ENCODE measurements at places on chromosomes 12 and 14.

- DNase-seq = no peak
Observed at GRCh38 chr14:71776471-71777360, 155.5 kb upstream of the RGS6 start.

- DNase-seq = no peak
Observed at GRCh38 chr14:33809396-33809981, 141.4 kb downstream of the EGLN3 start.

- no peak for DNase-seq
Observed at GRCh38 chr12:15962760-15963159, 51.6 kb downstream of the DERA start.

DNA sequence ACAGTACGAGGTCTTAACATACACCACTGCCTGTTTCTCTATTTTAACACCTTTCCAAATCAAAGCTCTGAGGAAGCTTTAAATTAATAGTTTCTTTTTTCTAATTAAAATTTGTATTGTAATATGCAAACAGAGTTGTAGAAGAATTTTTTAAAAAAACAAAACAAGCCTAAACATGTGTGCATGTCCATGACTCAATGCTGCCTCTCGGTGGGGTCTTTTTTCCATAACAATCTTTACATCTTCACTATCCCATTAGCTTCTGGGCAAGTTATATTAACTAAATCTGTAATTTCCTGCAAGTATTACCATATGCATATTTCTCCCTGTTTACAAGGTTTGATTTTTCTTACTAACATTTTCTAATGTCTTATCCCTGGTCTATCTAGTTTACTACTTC lies 143.9 kb upstream of the NAV3 start:
- no peak for DNase-seq

- no peak for DNase-seq
Observed at GRCh38 chr12:117091758-117092510, 7.3 kb downstream of the TESC start.

DNA sequence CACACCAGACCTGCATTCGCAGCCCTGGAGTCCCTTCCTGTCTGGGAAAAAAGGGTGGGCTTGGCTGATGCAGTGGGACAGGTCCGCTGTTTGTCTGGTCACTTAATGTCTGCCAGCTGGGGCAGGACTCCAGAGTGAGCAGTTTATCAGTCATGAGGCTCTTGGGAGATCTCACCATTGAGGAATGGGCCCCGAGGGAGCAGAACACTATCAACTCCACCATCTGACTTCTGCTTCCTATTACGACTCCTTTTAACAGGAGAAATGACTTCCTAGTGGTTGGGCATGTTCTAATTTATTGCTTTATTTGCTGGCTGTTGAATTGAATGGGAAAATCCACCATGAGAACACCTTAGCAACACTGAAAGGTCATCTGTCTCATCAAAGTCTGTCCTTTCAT lies 182.5 kb upstream of the RASSF8 start:
- DNase-seq = no peak

DNA sequence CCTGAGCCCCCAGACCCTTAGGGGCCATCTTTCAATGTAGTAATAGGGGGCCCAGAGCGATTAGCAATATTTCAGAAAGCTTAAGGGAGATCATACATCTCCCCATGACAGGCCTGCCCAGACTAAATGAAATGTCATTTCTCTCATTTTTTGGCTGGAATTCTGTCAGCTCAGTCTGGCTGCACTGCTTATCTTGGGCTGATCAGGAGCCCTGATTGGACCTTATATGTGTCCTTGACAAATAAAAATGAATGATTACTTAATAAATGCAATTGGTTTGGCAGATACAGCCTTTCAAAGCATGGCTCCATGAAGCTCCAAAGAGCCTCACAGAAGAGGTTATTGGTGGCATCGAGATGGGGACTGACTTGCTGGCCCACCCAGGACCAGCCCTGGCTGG lies 121.9 kb downstream of the ADCK1 start:
- no peak for DNase-seq

All from hypothalamus (tissue), 51 donors.